ENCODE measurements at places on chromosomes 1 and 21.

- DNase-seq = no peak
Observed at GRCh38 chr1:36481771-36482723, 666 bp downstream of the CSF3R start.

DNA sequence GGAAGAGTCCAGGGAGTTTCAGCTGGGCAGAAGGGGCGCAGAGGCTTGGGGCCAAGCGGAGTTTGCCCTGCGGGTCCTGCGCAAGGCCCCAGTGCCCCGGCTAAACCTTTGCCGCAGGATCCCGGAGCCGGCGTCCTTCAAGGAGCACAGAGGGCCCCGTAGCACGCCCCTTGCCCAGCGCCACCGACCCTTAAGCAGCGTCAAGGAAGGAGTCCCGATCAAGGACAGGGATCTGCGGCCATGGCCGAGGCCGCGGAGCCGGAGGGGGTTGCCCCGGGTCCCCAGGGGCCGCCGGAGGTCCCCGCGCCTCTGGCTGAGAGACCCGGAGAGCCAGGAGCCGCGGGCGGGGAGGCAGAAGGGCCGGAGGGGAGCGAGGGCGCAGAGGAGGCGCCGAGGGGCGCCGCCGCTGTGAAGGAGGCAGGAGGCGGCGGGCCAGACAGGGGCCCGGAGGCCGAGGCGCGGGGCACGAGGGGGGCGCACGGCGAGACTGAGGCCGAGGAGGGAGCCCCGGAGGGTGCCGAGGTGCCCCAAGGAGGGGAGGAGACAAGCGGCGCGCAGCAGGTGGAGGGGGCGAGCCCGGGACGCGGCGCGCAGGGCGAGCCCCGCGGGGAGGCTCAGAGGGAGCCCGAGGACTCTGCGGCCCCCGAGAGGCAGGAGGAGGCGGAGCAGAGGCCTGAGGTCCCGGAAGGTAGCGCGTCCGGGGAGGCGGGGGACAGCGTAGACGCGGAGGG lies 520 bp downstream of the CLIC6 start:
- DNase-seq = no peak

- DNase-seq = no peak
Observed at GRCh38 chr21:41142051-41142795, 25.7 kb upstream of the BACE2 start.

DNA sequence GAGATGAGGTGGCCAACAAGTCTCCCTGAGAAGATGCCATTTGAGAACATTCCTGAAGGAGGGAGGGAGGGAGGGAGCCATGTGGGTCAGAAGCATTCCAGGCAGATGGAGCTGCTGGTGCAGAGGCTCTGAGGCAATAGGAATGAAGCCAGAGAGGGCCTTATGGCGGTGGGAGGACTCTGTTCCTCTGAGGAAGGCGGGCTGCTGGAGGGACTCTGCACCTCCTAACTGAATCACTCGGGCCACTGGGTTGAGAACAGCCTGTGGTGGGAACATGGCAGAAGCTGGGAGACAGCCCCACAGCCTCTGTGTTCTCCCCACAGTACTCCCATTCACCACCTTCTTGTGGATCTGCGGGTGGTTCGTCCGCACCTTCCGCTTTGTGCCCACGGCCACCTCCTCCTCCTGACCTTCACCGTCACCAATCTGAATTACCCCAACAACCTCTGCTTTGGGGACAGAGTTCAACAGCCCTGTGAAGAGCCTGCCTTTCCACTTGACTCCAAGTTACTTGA lies 2.4 kb upstream of the TMEM125 start:
- DNase-seq = no peak

- no peak for DNase-seq
Observed at GRCh38 chr1:26083208-26083607, 15.8 kb upstream of the TRIM63 start.

- DNase-seq = no peak
Observed at GRCh38 chr1:52157582-52157981, 15.7 kb downstream of the ZFYVE9 start.

DNA sequence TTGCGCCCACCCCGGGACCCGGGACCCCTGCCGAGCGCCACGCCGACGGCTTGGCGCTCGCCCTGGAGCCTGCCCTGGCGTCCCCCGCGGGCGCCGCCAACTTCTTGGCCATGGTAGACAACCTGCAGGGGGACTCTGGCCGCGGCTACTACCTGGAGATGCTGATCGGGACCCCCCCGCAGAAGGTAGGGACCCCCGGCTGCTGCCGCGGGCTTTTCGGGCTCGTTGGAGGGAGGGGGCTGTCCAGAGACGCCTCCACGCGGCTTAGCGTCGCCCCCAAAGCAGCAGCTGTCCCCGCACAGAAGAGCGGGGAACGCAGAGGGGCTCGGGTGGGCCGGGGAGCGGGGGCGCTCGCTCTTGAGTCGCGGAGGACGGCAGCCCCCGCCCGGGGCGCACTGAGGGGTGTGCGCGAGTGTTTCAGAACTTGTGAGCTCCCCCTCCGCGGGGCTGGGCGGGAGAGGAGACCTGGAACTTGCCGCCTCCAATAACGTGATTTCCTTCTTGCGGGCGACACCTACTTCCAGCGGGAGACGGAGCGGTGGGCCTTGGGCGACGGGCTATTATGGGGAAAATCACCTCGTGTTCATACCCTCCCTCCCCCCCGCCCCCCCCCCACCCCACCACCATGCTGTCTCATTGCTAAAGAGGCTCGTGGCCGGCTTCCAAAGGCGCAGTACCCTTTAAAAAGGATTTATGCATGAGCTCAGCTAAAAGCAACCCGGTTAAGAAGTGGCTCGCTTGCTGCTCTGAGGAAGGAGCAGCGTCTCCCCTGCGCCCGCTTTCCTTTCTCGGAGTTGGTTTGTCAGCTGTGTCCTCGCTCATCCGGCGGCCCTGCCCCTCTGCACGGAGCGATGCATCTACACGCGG lies 664 bp downstream of the BACE2 start:
- DNase-seq = no peak

DNA sequence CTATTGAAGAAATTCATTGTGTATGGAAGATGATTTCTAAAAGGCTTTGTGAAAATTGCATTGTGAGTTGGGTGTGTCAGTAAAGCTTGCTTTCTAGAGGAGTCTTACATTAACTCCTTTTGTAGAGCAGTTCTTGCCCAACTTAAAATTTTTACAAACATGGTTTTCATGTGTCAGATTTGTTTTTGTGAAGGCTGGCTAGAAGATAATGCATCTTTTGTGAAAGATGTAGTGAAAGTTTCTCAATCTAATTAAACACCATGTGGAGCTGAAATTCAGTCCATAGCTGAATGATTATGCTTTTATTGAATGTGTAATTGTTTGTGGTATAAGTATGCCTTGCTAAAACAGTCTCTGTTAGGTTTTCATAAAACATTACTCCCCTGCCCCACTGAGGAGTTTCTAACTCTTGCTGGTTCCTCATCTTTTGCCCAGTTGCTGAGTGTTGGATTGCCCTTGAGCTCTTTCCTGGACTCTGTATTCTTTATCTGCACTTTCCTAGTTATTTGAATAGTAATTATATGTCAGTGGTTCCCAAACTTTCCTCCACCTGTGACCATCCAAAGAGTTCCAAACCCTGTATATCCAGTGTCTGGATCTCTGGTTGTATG lies 38.0 kb downstream of the KCTD3 start:
- no peak for DNase-seq

- no peak for DNase-seq
Observed at GRCh38 chr1:201190624-201191051, at the start of gene IGFN1. IGFN1 (plus strand) TSS chr1:201190824; CDS start chr1:201193294, 2,470 bp downstream.

- DNase-seq = no peak
Observed at GRCh38 chr21:34037009-34037795, 36.2 kb upstream of the MRPS6 start.

GRCh38 chr1:112673592-112674439 lies 643 bp upstream of the MOV10 start:
- DNase-seq = no peak

All from stimulated activated CD4-positive, alpha-beta T cell treated with anti-CD3 and anti-CD28 coated beads, Interleukin-15, amount 100 ng/mL, for 1 hour (primary cell).